ENCODE measurements at places on chromosomes 12 and 14.

- no peak for DNase-seq
Measured at GRCh38 chr12:43835656-43836474, at the start of gene TMEM117. TSS of gene TMEM117 (plus strand) at chr12:43836081.

DNA sequence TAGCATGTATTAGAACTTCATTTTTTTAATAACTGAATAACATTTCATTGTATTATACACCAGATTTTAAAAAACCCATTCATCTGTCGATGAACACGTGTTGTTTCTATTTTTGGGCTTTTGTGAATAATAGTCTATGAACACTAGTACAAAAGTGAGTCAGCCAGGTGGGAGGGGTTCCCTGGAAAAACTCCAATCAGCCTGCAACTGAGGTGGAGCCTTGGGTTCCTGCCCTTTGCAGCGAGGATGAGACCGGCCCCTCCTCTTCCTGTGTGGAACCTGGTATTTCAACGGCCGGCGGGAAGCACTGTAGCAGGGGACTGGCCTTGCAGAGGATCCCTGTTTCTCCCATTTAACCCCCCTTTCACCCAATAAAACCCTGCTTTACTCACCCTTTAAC, 56.1 kb downstream of the LMNTD1 start:
- DNase-seq: no peak

GRCh38 chr14:68368850-68369249, 424.0 kb downstream of the ZFP36L1 start:
- peak; percentile 72 for DNase-seq

- no peak for DNase-seq
Measured at GRCh38 chr12:132711080-132711843, 620 bp downstream of the PGAM5 start.

DNA sequence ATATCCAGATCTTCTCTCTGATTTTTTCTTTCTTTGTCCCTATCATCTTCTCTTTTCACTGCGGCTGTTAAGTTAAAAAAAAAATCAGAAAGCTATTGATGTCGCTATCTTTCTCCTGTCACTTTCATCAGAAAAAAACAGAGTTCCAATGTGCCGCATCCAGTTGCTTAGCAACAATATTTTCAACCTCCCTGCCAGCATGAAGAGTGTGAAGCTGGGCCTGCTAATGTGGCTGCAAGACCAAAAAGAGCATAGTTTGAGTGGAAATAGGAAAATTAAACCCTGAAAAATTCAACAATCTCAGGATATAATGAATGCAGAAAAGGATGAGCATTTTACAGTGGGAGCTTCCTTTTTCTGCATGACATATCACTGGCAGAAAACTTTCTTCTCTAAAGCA, 1025.4 kb upstream of the LRFN5 start:
- DNase-seq: no peak

DNA sequence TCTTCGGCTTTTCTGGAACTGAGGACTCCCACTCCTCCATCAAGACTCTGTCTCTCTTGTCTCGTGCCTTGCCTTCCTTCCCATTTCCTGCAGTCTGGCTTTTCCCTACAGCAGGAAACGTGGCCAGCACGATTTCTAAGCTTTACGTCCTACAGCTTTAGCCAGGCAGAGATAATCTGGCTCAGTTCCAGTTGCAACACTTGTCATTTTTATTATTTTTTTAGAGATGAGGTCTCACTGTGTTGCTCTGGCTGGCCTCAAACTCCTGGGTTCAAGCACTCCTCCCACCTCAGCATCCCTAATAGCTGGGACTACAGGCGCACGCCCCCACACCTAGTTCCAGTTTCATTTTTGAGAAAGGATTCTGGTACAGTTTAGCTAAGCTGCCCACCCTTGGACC, 19.9 kb downstream of the CALM1 start:
- no peak for DNase-seq

- DNase-seq: no peak
Measured at GRCh38 chr14:31429791-31430190, 9.4 kb upstream of the HEATR5A start.

GRCh38 chr12:54082397-54082892, 28.8 kb downstream of the HOXC4 start:
- no peak for DNase-seq

DNA sequence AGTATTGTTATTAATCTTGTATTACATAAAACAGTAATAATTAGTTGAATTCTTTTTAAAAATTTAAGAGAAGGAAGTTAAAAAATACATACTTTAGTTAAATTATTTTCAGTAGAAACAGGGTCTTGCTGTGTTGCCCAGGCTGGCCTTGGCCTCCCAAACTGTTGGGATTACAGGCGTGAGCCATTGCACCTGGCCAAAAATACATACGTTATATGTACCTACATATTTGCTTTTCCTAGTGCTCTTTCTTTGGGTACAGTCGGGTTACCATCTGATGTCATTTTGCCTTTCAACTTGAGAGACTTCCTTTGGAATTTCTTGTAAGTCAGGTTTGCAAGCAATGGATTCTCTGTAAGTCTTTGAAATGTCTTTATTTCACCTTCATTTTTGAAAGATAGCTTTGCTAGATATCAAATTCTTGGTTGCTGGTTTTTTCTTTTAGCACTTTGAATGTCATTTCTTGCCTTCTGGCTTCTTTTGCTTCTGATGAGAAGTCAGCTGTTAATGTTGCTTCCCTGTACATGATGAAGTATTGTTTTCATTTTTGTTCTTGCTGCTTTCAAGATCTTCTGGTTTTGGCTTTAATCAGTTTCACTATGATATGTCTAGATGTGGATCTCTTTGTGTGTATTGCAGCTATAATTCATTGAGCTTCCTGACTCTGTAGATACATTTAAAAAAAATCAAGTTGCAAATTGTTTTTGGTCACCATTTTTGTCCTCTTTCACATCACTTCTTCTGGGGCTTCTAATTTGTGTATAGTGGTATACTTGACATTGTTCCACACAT, 84.4 kb downstream of the SPATS2 start:
- peak; percentile 62 for DNase-seq

GRCh38 chr14:104072586-104072985, 12.9 kb upstream of the ASPG start:
- no peak for DNase-seq

DNA sequence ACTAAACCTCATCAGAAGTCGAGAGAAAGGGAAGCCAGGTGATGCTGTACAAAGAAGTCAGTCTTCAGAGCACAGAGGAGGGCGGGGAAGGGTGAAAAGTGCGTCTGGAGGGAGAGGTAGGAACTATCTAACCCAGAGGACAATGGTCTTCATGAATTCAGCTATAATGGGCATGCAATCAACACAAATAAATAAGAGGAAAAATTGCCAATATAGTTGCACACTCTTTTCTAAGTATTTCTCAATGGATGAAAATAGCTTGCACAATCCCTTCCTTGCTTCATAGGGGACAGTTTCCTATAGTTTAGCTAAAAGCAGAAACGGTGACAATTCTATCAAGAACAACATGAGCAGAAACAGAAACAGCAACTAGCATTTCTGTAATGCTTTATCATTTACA, 931.2 kb downstream of the AACS start:
- no peak for DNase-seq

DNA sequence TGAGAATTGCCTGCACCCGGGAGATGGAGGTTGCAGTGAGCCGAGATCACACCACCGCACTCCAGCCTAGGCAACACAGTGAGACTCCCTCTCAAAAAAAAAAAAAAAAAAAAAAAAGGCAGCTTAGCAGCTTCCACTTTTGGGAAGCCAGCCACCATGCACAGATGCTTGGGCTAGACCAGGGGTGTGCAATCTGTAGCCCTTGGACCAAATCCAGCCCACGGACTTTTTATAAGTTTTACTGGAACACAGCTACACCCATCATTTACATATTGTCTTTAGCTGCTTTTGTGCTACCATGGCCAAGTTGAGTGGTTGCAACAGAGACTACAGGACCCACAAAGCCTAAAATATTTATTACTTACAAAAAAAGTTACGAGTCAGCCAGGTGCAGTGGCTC, 6.7 kb downstream of the CIT start:
- DNase-seq: no peak

DNA sequence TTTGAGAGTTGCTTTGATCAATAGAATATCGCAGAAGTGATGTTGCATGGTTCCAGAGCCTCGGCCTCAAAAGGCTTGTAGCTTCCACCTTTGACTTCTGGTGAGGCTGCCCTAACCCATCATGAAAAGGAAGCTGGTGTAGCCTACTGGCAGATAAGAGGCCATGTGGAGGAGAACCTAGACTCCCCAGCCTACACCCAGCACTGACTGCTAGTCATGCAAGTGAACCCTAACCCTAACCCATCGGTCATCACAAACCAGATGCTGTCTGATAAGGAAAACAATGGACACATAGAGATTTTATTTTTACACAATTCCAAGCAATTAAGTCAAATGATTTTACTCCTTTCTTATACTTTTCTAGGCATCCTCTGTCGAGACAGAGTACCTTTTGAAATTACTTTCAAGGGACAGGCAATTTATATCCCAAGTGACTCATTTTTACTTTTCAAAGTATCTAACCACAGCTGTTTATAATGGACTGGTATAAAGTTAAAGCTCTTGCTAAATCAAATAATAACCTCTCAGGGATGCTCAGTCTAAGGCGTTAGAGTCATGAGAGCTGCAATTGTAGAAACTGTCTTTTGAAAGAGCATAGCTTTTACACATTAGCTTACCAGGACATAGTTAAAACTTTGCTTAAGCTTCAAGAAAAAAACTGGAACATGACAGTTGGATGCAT, 17.6 kb downstream of the PTPRB start:
- no peak for DNase-seq

- no peak for DNase-seq
Measured at GRCh38 chr14:96821501-96821900, 24.3 kb downstream of the VRK1 start.

GRCh38 chr14:96852823-96853422, 55.7 kb downstream of the VRK1 start:
- DNase-seq: peak; percentile 4

DNA sequence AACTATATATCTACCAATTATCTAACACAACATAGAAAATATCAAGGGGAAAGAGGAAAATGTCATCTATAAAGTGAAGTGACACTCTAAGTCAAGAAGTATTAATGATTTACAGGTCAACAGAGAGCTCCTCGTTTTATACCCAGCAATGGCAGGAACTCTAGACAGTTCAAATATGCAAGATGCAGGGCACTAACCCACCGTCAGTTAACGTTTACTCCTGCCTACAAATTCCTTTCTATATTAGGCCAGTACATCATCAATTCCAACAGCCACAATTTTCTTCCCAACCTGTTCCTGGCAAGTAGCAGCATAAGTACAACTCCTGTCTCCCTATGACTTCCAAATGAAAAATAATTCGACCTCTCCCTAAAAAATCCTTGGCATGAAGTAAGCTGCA, 9.0 kb upstream of the KANSL2 start:
- no peak for DNase-seq

GRCh38 chr14:26841920-26842741, 244.3 kb upstream of the NOVA1 start:
- DNase-seq: no peak
